DMS53 (cell line): ENCODE measurements at places on chromosomes 6 and 20.
A peak's percentile ranks its signal among the peaks of the same experiment; 100 is the strongest.

DNA sequence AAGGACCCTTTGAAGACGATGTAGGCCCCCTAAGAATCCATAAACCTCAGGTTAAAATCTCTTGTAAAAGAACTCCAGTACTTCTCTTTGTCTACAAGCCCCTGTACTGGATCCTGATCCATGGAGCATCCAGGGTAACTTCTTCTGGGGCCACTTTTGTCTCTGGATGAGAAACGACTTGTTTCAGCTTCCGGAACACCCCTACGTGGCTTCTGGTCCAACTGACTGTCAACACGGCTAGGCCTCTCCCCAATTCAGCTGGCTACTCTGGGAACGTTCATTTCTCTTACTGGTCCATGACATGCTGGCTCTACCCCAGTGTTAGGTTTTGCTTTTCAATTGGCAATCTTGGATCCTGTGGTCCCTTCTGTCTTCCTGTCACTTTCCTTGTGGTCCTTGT, 198.0 kb downstream of the BACH2 start:
- DNase-seq: no peak

DNA sequence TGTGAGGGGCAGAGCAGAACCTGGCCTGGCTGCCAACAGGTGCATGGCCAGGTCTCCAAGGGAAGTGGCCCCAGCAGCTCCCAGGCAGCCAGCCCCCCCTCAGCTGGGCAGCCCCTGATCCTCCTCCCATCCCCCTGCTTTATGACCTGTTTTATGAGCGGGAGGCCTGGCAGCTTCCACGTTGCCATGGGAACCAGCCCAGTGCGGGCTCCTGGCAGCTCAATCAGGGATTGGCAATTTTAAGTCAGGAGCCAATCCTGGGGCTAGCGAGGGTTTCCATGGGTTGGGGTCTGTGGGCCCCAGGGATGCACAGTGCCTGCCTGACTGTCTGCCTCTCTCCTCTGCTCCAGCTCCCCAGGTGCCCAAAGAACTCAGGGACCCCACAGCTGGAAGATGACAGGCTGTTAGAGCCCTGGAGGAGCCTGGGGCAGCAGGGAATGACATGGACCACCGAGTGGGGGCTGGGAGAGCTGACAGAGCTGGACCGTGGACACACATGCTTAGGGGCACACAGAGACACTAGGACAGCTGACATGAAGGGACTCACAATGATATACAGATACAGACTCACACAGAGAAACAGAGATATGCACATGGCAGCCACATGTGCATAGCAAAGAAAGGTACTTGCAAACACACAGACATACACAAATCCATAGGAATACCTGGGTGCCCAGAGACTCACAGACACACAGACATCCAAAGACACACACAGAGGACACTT, 56.5 kb upstream of the SIRPA start:
- no peak for DNase-seq

DNA sequence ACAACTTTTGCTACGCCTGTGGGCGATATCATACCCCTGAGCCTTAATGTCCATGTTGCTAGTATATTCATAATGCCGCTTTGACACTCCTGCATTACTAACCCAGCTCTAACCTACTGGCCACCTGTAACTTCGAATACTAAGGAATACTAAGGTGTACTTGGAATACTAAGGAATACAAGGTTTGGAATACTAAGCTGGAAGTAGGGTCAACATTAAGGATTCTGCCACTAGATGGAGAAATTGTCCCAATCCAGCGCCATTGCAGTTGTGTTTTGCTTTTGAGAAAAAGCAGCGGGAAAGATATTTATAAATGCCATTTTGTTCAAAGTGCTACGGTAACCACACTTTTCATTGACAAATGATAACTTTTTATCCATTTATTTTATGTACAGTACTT, 10.7 kb downstream of the TBXT start:
- peak; percentile 30 for DNase-seq

GRCh38 chr6:144361016-144361415, 75.9 kb downstream of the UTRN start:
- DNase-seq: no peak

DNA sequence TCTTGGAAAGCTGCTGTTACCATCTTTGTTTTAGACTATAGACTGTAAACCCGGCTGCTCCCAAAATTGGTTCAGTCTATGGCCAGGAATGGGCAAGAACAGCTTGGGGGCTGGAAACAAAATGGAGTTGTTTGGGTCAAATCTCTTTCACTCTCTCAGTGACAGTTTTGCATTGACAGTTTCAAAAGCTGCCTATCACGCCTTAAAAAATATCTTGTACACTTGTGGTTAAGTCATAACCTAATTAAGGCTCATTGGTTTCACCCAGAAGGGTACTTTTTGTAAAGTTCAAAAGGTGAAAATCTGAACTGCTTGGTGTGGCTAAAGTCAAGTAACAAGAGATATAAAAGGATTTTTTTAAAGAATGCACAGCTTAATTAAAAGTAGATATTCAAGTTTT, 76.1 kb upstream of the PRL start:
- no peak for DNase-seq
